ENCODE measurements at places on chromosomes 12 and 14. TPM values are rescaled to one million over a fixed set of nuclear protein-coding genes. Genes with fewer than 3 reads are reported as not detected.

DNA sequence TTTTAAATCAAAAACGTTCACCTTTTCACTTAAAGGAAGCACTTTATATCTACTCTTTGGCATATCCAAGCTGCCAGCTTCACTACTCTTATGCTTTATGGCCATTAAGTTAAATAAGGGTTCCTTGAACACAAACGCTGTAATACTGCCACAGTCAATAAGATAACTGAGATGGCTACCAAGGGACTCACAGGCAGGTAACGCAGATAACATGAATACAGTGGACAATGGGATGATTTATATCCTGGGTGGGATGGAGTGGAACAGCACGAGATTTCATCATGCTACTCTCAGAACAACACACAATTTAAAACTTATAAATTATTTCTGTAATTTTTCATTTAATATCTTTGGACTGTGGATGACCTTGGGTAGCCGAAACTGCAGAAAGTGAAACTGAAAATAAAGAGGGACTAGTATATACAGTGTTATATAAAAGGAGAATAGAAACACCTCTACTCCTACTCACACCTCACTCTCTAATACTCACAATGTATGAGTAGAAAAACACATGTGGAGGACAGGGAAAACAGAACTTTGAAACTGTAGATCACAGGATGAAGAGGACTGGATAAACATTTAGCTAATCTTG lies 367.3 kb downstream of the C12orf50 start:
- DNase-seq: no peak

- peak; percentile 37 for DNase-seq
Measured at GRCh38 chr12:5022465-5023061, 21.1 kb upstream of the KCNA5 start.

The SLC15A5 gene
- not detected for polyA plus RNA-seq

DNA sequence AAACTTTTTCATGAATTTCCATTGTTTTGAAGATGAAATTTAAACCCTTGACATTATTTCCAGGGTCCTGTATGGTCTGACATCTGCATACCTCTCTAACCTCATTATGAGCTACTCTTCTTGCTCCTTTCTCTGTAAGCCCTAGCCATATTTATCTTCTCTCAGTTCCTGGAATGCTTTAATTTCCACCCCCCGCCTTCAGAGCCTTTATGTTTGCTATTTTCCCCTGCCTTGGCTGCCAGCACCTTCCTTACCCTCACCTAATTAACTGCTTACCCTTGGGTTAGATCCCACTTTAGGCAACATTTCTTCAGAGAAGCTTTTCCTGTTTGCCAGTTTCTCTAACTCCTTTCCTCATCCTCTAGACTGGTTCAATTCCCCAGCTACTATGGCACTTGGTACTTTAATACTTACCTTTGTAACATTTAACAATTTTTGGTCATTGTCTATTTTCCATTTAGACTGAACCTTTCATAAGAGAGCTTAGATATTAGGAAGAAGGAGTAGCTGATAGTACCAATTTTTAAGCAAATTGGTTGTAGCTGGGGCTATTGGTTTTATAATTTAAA lies 6.0 kb downstream of the STYX start:
- DNase-seq: no peak

DNA sequence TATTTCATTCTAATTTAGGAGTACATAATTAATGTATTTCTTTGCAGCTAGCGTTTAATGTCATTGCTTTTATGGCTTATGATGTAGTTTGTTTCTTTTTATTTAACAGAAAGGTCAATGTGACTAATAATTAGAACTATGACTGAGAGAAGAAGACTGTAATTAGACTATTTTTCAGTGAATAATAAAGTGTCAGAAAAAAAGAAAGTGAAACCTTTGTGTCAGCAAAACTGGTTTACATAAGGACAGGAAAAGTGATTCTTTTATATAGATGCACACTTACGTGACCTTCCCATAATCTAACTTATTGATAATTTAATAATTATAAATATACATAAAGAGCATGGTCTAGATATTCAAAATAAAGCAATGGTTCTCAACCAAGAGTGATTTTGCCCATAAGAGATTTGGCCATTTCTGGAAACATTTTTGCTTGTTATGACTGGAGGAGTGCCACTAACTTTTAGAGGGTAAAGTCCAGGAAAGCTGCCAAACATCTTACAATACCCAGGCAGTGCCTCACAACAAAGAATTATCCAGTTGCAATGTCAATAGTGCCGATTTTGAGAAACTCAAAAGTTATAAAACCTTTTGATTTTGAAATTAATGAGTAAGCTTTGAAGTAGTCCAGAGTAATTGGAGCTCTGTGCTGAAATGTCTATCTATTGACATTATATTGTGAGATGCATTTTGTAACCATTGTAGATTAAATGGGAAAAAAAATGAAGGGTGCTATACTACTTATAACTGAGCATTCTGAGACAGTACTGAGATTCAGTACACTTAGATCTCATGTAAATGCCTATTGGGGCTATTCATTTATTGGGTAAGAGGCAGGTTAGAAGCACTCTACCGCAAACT lies 227.1 kb downstream of the C12orf50 start:
- no peak for DNase-seq

GRCh38 chr14:101119830-101120571 lies 216.5 kb upstream of the RTL1 start:
- no peak for DNase-seq

The C12orf50 gene
- polyA plus RNA-seq: 0.23 TPM

GRCh38 chr12:102956738-102957327 lies 641 bp upstream of the ASCL1 start:
- no peak for DNase-seq

GRCh38 chr12:57604992-57605810 lies 577 bp downstream of the DTX3 start:
- no peak for DNase-seq

The NUAK1 gene
- polyA plus RNA-seq: 9.6 TPM

The ADAMTS20 gene
- polyA plus RNA-seq: 0.81 TPM

DNA sequence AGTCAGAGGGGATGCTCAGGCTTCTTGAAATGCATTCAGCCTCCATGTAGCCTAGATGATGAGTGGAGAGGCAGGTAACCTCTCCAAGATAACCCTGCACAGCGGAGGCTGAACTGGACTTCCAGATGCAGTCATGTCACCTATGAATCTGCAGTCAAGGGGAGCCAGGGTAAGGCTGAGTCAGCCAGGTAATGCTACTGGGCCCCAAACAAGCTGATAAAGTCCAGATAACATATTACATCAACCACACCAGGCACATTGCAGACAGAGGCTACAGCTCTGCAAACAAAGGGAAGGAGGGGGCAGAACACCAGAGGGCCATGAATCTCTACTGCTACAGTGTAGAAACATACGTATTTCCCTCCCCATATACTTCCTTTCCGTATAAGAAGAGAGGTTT lies 14.0 kb downstream of the RNASE9 start:
- DNase-seq: no peak

DNA sequence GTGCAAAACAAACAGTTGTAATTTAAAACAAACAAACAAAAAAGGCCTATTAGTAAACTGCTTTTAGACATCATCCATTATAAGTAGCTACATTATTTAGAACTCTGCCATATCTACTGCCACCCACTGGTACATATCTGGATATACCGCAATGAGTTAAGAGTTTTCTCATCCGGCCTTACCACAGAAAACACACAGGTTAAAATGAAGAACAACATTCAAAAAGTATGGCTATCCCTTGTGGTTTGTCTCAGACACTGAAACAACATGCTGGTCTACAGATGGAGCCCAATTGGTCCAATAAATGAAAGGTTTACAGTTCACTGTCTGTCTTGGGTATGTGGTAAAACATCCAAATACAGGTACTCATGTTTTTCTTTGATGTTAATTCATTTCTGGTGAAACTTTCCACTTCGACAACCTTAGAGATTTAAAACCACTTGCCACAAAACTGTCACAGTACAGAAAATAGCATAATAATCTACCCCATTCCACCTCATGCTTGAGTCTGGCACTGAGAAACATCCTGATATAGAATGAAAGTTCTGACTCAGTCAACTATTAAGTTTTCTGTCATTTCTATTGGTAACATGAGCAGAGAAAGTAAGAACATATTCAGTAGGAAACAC lies 354.3 kb downstream of the CEP128 start:
- no peak for DNase-seq

DNA sequence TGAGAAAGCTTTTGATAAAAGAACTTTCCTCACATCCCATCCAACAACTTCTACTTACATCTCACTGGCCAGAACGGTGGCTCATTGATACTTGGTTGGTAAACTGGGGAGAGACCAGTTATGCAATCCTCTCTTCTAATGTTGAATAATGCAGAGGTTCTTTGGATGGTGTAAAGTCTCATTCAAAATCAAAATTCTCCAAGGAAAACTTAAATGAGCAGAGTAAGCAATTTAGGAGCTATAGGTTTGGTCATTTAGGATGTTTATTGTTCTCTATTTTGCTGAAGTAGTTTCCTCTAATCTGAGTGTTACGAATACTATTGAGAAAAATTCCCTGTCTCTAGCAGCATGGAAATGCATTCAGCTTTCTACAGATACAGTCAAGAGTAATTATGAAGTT lies 26.5 kb upstream of the STK38L start:
- no peak for DNase-seq

DNA sequence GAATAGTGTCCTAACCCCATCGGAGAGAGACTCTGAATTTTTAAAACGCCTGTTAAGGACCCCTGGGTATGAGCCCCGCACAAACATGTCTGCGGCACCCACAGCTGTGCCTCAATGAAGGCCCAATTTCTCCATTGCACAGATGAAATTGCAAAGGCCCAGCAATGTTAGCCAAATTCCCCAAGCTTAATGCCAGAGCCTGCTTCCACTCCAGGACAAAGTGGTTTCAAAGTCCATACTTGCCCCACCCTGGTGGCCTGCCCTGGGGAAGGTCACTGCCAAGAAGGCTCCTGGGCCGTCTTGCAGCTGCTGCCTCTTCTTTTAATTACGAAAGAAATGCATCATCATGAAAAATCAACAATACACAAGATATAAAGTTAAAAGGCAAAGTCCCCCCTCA lies 1179.7 kb downstream of the VRK1 start:
- no peak for DNase-seq

The LBHD2 gene
- polyA plus RNA-seq: not detected

DNA sequence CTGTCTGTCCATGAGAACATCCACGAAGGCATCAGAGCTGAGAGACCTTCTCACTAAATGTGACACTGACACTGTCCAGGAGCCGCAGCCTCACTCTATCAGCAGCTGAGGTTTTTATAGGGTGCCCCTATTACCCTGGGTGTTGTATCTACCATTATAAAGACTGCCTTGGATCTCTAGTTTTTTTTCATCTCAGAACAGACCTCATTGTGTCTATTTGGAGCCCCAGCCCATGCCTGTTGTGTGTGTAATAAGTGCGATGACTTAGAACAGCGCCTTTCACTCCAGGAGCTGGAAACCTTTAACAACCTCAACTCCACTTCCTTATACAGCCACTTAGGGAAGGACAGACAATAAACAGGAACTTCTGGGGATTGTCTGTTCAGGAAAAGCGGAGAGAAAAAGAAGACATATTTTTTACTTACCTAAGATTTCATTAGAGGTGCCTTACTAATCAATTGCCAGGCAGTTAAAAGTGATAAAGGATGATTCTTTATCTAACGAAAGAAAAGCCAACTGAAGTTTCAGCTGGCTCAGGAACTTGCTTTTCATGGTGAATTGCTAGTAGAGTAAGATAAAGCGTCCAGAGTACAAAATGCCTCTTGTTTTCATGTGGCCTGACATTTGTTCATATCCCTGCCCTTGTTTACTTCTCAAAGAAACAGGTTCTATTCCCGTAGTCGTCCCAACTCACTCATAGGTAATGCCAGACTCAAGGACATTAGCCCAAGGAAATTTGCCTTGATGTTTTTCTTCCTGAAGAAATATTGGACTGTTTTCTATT lies 420.6 kb downstream of the RAD51B start:
- no peak for DNase-seq

The CLBA1 gene
- polyA plus RNA-seq: 23.6 TPM

GRCh38 chr12:131436922-131437705 lies 273.8 kb upstream of the SFSWAP start:
- no peak for DNase-seq

DNA sequence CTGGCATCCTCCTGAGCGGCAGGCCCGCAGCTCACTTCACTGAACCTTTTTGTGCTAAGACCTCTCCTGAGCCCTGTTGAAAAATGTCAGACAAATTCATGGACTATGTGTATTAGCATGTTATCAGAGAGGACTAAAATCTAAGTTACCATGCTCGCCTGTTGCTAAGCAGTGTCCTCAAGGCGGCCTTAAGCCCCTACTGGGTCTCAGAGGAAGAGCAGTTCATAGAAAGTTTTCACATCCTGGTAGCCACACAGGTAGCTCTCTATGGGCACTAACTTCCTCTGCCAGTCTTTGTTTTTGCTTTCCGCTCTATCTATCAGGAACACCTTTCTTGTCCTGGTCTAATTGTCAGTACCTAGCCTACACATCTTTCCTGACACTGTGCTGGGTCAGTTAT lies 306.6 kb upstream of the MIS18BP1 start:
- DNase-seq: no peak

The JPH4 gene
- 14.1 TPM for polyA plus RNA-seq

- no peak for DNase-seq
Measured at GRCh38 chr14:91015435-91015834, 45.0 kb downstream of the RPS6KA5 start.

DNA sequence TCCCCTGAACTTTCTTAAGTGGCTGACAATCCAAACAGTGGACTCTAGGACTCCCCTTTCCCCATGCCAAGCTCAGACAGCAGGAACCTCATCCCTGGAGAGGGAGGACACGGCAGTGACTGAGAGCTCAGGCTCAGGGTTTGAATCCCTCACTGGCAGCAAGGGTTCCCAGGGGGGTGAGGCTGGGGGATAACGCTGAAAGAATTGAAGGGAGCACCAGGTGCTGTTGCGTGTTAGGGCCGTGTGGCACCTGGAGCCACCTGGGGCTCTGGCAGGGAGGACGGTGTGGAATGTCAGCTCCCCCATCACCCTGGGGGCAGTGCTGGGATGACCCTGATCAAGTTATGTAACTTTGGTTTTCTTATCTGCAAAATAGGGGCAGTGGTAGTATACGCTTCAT lies 40.1 kb downstream of the ANO2 start:
- DNase-seq: no peak

DNA sequence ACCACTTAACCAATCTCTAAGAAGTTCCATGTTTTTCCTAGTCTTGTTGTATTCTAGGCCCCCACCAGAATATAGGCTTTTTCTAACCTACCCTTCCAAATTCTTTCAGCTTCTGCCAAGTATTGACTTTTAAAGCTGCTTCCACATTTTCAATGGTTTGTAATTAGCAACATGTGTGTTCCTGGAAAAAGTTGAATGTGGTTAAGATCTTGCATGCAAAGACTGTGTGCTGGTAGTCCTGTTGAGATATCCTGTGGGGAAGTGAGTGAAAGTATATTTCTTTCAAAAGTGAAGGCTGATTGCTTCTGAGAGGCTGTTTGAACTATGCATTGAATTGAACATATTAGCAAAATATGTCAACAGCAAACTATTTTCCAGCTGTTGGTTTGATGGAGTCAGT lies 646 bp upstream of the OR6C4 start:
- DNase-seq: no peak

DNA sequence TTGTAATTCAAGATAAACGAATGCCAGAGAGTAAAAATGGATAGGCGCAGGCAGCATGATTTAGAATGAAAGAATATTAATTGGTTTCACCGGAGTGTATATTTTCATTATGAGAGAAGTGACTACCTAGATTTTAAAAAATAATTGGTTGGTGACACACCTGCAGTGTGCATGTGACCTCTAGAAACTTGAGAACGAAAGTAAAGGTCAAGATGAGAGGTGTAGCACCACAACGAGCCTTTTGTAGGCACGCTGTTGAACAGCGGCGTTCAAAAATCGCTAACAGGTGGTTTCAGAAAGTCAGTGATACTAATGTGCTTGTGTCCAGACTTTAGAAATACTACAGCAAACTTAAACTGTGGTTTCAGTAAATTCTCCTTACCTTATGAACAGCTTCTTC lies 123.8 kb downstream of the NPAS3 start:
- no peak for DNase-seq

All from renal cortex interstitium (tissue), 15 donors.